ENCODE measurements at places on chromosomes 11 and 22.

- DNase-seq: no peak
Observed at GRCh38 chr22:33864723-33865130, 55.5 kb downstream of the LARGE1 start.

DNA sequence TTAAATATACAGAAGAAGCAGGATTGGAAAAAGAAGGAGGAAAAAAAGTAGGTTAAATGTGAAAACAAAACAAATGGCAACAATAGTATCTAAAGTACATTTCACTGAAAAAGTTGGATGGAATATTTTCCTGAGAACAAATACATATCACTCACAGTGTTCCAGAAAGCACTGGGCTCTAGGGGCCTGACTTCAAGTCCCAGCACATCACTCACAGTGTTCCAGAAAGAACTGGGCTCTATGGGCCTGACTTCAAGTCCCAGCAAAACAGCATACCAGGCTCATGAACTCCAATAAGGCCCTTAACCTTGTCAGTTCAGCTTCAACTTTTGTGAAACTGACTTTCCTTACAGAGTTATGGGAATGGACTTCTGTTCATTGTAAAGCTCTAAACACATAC, 46.0 kb upstream of the CCDC34 start:
- no peak for DNase-seq

- DNase-seq: no peak
Observed at GRCh38 chr11:7413961-7414915, 71.1 kb upstream of the OLFML1 start.

- no peak for DNase-seq
Observed at GRCh38 chr11:27409742-27410141, 46.7 kb upstream of the CCDC34 start.

DNA sequence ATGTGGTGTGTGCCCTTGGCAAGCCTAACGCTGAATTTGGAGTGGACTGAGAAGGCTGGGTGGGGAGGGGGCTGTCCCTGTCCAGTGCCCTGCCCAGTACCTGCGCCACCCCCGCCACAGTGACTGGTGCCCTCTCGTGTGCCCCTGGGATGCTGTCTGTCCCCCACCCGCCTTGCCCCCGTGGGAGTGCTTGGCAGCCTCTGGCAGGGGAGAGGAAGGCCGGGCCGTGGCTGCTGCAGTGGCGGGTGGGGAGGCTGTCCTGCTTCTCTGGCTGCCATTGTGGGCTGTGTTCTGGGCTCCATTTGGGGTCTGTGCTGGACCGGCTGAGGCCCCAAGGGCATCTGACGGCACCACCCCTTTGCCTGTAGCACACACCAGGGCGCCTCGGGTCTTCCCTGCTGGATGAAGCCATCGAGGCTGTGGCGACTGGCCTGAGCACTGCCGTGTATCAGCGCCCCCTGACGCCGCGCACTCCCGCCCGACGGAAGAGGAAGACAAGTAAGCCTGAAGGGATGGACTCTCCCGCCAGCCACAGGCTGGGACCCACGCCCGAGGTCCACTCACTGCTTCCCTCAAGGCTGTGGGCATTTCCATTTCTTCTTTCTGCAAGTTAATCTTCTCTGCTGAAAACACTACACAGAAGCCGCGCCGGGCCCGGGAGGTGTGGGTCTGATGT, 17.6 kb downstream of the IRF7 start:
- no peak for DNase-seq

- DNase-seq: no peak
Observed at GRCh38 chr11:119091966-119092879, 7.5 kb downstream of the HMBS start.

- no peak for DNase-seq
Observed at GRCh38 chr11:115535781-115536180, 31.6 kb upstream of the CADM1 start.

GRCh38 chr11:61069427-61069826, 32.9 kb upstream of the CD5 start:
- DNase-seq: no peak

GRCh38 chr11:78269806-78270205, 81.1 kb downstream of the USP35 start:
- DNase-seq: no peak

GRCh38 chr22:22745225-22746060, 101.0 kb downstream of the GGTLC2 start:
- no peak for DNase-seq

GRCh38 chr11:17186932-17187692, 20.7 kb downstream of the PIK3C2A start:
- DNase-seq: no peak

Data from stimulated activated CD4-positive, alpha-beta T cell treated with anti-CD3 and anti-CD28 coated beads, TNF-alpha, amount 100 ng/mL, for 48 hours (primary cell).